ENCODE measurements at places on chromosomes 12 and 14. TPM values are rescaled to one million over a fixed set of nuclear protein-coding genes. Genes with fewer than 3 reads are reported as not detected.

Gene SDSL
- 1.1 TPM for total RNA-seq

Gene SLC17A8
- 0.11 TPM for total RNA-seq

Gene INSM2
- 0.39 TPM for total RNA-seq

Gene KRT73
- not detected for total RNA-seq

Gene PRPH
- not detected for total RNA-seq

Gene KCNMB4
- total RNA-seq: 5.3 TPM

Gene TMEM106C
- total RNA-seq: 41.4 TPM

Gene P2RX2
- total RNA-seq: 1.2 TPM

Gene CMA1
- 1.8 TPM for total RNA-seq

Gene ADAMTS20
- total RNA-seq: not detected

Gene PPP1R1A
- total RNA-seq: not detected

Gene VDR
- 41.1 TPM for total RNA-seq

Gene SLC5A8
- total RNA-seq: 2.1 TPM

Gene PELI2
- 21.0 TPM for total RNA-seq

Gene BCL11B
- total RNA-seq: 2.5 TPM

Gene CLEC9A
- total RNA-seq: not detected

- no peak for DNase-seq
Observed at GRCh38 chr12:19614601-19615383, 175.5 kb downstream of the AEBP2 start.

GRCh38 chr12:114272605-114273004, 133.3 kb downstream of the TBX5 start:
- no peak for DNase-seq

DNA sequence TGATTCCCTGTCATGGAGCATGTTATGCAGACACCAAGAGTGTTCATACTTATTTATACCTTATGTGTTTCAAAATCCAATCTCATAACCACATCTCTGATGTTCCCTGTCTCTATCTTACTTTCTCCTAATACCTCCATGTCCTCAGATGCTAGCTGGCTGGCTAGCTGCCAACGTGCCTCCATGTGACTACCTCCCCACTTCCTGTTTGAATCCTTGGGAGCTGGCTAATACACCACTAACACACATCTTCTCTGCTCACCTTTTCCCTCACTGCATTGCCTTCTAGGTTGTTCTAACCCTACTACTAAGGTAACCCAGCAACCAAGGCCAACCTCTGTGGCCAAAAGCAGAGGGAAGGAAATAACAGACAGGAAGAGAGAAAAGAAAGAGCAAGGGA, 27.3 kb downstream of the TTC5 start:
- DNase-seq: no peak

DNA sequence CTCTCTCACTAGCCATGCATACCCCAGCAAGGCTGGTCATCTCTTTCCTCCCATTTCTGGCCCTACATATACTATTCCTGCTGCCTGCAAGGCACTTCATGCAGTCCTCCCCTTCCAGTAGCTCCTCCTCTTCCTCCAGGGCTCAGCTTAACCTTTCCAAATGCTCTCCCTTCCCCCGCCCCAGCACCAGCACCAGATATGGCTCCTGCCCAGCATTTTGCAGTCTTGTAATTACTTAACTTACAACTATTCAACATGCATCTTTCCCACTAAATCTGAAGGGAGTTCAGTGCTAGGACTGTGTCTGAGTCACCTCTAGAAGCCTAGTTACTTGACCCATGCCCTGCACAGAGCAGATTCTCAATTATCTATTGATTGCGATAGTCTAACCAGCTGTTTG, 1.8 kb upstream of the FBXO21 start:
- DNase-seq: no peak

DNA sequence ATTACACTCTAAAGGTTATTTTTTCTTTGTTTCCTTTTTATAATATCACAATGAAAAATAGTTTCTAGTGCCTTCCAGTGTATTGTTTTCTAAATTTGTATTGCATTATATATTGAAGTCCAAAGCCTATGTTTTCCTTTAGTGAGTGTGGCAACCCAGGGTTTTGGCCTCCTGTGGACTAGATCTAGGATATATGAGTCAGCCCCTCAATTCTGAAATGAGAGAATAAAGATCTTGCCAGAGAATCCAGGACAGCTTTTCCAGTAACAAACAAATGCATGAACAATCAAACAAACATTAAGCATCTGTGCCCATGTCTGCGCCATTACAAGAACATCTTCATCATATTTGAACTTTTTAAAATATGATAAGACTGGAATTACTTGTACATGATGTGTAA, 70.7 kb upstream of the SSTR1 start:
- no peak for DNase-seq

GRCh38 chr12:30692470-30692869, 3.2 kb downstream of the IPO8 start:
- DNase-seq: no peak

DNA sequence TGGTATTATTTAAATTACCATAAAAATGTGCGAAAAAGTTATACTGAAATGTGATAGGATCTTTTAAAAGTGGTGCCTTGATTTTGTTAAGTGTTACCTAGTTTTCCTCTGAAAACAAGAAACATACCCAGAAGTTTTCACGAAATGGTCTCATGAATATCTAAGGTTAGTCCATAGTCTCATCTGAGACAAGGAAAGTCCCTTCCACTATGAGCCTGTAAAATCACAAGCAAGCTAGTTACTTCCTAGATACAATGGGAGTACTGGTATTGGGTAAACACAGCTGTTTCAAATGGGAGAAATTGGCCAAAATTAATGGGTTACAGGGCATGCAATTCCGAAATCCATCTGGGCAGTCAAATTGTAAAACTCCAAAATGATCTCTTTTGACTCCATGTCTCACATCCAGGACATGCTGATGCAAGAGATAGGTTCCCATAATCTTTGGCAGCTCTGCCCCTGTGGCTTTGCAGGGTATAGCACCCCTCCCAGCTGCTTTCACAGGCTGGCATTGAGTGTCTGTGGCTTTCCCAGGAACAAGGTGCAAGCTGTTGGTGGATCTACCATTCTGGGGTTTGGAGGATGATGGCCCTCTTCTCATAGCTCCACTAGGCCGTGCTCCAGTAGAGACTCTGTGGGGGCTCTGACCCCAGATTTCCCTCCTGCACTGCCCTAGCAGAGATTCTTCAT, 271.4 kb downstream of the NAV3 start:
- DNase-seq: no peak

DNA sequence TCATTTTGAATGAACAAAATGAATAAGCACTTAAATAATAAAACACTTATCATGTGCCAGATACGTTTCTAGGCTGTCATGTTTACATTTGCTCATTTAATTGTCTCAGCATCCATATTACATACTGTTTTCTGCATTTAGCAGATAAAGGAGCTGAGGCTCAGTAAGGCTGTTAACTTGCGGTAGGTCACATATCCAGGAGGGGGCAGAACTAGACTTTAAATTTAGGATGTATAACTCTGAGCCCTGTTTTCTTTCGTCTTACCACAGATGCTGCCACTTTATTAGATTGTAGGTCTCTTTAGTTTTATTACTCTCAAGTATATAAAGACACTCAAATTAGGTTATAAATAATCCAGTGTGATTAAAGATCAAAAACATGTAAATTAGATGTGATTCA, 17.7 kb downstream of the IRAK4 start:
- no peak for DNase-seq

- no peak for DNase-seq
Observed at GRCh38 chr12:113154351-113154973, 4.9 kb downstream of the CFAP73 start.

- DNase-seq: no peak
Observed at GRCh38 chr12:72246370-72246769, 25.8 kb upstream of the TRHDE start.

- peak; percentile 71 for DNase-seq
Observed at GRCh38 chr12:55996201-55996714, 818 bp upstream of the SUOX start.

GRCh38 chr12:106066051-106066705, 72.6 kb downstream of the NUAK1 start:
- no peak for DNase-seq

GRCh38 chr12:117036046-117036445, 63.2 kb downstream of the TESC start:
- DNase-seq: no peak

- DNase-seq: no peak
Observed at GRCh38 chr12:21257172-21257571, 77.5 kb downstream of the SLCO1A2 start.

DNA sequence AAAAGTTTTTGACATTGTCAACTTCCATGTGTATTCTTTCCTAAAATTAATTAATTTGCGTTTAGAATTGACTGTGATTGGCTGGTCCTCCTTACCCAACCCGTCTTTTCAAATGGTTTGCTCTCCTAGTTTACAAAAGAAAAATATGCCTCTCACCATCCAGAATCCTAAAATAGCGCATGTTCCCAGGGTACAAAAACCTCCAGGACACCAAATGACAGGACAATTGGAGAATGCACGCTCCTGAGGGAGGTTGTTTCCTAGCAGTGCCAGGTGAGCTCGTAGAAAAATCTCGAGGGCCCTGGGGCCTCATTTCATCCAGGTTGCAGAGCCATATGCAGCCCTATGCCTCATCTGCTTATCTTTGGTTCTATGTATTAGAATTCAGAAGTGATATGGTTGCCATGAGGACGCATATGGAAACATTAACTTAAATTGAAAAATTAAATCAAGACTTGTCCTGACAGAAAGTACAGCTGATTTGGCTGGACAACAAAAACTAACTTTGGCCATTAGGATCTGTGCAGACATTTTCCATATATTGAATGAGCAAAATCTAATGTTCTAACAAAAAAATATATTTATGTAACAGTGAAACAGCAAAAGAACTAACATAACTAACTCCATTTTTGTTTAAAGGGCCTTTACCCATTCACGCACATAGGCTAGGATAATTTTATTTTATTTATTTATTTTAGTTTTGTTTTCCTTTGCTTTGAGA, 28.2 kb upstream of the EGLN3 start:
- no peak for DNase-seq

- no peak for DNase-seq
Observed at GRCh38 chr14:78240567-78240966, 70.4 kb downstream of the NRXN3 start.

GRCh38 chr14:53209370-53209769, 56.2 kb upstream of the DDHD1 start:
- no peak for DNase-seq

GRCh38 chr14:59107819-59108218, 80.6 kb upstream of the DAAM1 start:
- DNase-seq: no peak

DNA sequence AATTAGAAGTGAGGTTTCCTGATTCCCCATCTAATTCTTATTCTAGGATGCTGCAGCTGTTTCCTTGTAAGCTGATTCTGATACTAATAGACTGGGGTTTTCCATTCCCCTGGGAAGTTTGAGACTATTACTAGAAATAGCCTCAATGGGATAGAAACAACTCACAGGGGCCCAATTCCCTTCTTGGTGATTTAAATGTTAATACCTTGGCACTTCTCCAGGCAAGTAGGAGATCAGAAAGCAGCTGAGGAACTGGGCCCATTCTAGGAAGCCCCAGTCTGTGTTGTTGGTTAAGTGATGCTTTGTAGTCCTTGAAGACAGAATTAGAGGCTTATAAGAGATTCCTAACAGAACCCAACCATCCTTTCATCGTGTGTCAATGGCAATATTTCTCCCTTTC, 407.0 kb upstream of the SEL1L start:
- no peak for DNase-seq

GRCh38 chr14:91367173-91368171, 50.1 kb downstream of the CCDC88C start:
- no peak for DNase-seq

DNA sequence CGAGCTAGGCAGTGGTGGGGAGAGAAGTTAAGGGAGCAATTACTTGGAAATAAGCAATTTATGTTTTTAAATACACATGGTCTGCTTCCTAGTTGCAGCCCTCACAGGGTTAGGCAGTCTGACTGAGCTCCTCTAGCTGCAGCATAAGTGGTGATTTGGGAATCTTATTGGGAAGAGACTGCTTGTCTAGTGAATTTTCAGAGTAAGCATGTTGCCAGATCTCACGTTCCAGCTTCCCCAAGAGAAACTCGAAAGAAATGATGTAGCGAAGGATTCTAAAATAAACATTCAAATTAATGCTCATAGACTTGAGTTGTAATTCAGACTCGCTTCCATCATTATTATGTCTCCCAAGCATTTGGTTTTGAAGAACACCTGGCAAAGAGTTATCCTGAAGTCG, 440.2 kb downstream of the ATP23 start:
- DNase-seq: no peak

DNA sequence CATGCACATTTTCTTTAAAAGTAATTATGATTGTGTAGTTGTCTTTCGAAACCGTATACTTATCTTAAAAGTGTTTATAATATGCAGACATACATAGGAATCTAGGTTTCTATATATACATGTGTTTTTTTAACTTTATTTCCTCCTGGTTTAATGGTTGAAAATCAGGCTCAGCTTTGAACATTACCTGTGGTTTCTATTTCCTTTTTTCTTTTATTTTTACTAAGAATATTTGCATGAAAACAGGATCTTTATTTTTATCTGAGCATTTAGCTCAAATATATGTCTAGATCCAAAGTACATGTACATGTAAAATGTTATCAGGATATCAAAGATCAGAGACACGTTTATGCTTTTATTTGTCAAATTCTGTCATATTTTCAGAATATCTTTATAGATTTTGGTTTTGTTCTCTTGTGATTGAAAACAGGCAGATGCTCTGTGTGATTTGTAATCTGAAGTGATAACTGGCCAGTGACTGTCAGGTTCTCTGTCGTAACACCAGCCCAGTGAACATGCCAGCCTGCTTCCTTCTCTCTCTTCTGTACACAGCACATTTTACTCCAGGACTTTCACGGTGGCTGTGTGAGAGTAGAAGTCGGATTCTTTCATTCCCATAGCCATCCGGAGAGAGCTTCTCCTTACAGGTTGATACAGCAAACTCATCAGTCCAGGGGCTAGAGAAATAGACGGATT, 13.7 kb downstream of the TCTN1 start:
- no peak for DNase-seq

DNA sequence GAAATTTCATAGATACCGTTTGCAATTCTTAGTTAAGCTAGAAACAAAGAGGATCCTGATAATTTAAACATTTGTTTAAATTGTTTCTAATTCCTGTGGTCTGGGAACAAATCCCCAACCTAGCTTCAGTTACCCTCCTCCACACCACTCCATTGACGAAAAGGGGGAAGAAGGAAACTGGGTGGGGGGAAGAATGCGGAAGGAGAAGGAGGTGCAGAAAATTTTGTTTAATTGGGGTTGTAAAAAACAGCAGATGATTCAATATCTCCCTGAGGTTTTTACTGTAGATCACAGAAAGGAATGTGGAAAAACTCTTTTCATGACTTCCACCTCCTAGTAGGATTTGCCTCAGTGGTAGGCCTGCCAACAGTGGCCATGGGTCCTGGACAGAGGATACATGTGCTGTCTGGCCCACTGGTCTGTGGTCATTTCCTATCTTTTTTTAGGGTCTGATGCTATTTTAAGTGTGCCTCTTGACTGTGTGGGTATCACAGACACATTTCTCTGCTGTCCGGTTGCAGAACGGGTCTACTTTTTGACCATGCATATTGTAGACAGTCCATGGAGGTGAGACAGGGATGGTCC, 122.9 kb upstream of the PCED1B start:
- DNase-seq: no peak

GRCh38 chr14:71384007-71384845, 477.0 kb downstream of the PCNX1 start:
- DNase-seq: no peak

- no peak for DNase-seq
Observed at GRCh38 chr14:64899958-64900357, 14.3 kb upstream of the CHURC1 start.
